Activated CD4-positive, alpha-beta T cell treated with anti-CD3 and anti-CD28 coated beads, Interleukin-2, amount 10 ng/mL, durations not matched to agents 24 days and 14 days (primary cell): ENCODE measurements at places on chromosomes 11 and 22. TPM values are rescaled to one million over a fixed set of nuclear protein-coding genes. Genes with fewer than 3 reads are reported as not detected.

DNA sequence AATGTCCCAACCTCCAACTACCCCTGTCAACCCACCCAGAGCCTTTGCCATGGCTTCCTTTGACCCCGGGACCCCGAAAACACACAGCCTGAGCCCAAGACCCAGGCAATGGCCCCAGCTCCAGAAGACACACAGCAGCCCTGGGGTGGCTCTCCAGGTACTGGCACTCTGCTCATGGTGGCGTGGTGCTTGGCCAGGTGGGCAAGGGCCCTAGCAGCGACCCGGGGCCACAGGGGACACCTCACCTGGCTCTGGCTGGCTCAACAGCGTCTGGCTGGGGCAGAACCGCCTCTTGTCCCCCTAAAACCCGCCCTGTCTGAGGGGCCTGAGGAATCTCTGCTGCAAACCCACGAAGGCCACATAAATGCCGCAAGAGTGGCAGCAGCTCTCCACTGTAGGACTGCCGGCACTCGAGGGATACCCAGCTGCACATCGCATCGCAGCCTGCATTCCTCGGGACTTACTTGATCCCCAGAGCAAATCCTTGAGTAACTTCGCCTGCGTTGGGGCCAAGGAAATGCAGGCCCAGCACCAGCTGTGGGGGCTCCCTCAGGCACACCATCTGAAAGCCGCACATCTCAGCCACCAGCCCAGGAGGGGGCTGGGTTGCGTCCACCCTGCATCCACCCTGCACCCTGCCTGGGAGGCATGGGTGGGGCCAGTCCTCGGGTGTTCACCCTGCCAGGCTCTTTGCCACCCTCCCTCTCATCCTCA is 23.1 kb upstream of the GNB1L start:
- no peaks in the 10 kb centered on the region for H3K27me3 ChIP-seq
- no peak for DNase-seq
- H3K27ac ChIP-seq = no peak overlapping the region
- H3K4me1 ChIP-seq = peaks cover 7% of the 10 kb centered on the region
- no peak overlapping the region for H3K4me3 ChIP-seq

DNA sequence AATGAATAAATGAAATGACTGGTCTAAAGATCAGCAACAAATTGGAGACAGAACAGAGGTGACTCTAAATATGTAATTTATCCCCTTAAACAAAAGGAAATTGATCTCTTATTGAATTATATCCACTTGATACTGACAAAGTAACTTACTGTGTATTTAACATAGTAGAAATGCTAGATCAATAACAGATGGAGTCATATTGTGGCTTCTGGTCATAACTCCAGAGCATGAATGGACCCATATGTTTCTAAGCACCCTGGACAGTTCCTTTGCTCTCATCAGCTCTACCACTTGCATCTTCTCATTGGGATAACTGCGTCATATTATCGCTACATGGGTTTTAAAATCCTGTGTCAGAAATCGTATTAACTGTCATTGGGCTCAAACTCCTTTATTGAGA is 222.3 kb downstream of the ETS1 start:
- peaks cover 2% of the 10 kb centered on the region for H3K27me3 ChIP-seq
- no peak overlapping the region for H3K27ac ChIP-seq
- H3K4me1 ChIP-seq = peaks cover 7% of the 10 kb centered on the region
- DNase-seq = peak; percentile 70
- H3K4me3 ChIP-seq = no peak overlapping the region

GRCh38 chr11:29495676-29496075 is 521.2 kb downstream of the KCNA4 start:
- H3K4me3 ChIP-seq = no peak overlapping the region
- H3K36me3 ChIP-seq = no peaks in the 10 kb centered on the region
- DNase-seq = no peak
- H3K4me1 ChIP-seq = no peaks in the 10 kb centered on the region
- H3K27me3 ChIP-seq = no peaks in the 10 kb centered on the region
- no peak overlapping the region for H3K27ac ChIP-seq

DNA sequence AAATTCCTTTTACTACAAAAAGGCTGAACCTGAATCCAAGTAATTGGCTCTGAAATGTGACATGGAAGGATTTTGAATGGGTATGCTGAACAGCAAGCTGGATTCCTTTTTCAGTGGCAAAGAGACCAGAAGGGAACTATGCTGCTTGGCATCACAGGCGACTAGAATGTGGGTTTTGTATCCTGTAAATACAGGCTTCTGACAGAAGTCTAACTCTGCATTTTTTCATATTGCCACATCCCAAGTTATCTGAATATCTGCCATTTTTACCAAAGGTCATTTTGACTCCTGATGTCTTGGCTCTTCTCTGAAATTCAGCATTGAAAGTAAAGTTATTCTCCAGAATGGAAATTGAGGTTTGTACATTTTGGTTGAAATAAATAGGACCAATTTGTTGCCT is 145.7 kb downstream of the ARHGAP42 start:
- no peak for DNase-seq
- H3K4me3 ChIP-seq = no peak overlapping the region
- H3K4me1 ChIP-seq = no peaks in the 10 kb centered on the region
- H3K27ac ChIP-seq = no peak overlapping the region

The ATP6V1E1 gene
- total RNA-seq = 109 and 114 TPM in 2 replicates

DNA sequence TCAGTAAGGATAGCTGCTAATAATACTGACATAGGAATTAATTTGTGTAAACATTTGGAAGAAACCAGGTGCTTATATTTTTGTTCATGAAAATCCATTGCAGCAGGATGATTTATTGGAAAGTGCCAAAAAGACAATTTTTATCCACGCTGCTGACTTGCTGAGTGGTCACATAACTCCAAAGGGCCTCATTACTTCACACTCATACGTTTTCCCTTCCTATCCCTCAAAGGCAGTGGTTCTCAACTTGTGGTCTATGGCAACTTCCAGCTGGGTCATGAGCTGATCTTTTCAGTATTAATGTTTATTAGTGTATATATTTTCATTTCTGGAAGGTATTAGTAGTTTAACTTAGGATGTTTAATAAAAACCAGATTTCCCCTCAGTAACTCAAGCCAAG is 178.1 kb downstream of the UVRAG start:
- H3K36me3 ChIP-seq = peaks cover 2% of the 10 kb centered on the region
- no peaks in the 10 kb centered on the region for H3K27me3 ChIP-seq
- peaks cover 9% of the 10 kb centered on the region for H3K4me1 ChIP-seq
- no peak for DNase-seq
- H3K4me3 ChIP-seq = no peak overlapping the region
